ENCODE measurements at places on chromosomes 3 and 15.

GRCh38 chr15:80608688-80609087, 86.4 kb upstream of the ABHD17C start:
- no peak for DNase-seq

GRCh38 chr3:14780927-14781507, 37.7 kb upstream of the FGD5 start:
- peak; percentile 5 for DNase-seq

- no peak for DNase-seq
Measured at GRCh38 chr15:44573386-44573785, 36.4 kb downstream of the EIF3J start.

DNA sequence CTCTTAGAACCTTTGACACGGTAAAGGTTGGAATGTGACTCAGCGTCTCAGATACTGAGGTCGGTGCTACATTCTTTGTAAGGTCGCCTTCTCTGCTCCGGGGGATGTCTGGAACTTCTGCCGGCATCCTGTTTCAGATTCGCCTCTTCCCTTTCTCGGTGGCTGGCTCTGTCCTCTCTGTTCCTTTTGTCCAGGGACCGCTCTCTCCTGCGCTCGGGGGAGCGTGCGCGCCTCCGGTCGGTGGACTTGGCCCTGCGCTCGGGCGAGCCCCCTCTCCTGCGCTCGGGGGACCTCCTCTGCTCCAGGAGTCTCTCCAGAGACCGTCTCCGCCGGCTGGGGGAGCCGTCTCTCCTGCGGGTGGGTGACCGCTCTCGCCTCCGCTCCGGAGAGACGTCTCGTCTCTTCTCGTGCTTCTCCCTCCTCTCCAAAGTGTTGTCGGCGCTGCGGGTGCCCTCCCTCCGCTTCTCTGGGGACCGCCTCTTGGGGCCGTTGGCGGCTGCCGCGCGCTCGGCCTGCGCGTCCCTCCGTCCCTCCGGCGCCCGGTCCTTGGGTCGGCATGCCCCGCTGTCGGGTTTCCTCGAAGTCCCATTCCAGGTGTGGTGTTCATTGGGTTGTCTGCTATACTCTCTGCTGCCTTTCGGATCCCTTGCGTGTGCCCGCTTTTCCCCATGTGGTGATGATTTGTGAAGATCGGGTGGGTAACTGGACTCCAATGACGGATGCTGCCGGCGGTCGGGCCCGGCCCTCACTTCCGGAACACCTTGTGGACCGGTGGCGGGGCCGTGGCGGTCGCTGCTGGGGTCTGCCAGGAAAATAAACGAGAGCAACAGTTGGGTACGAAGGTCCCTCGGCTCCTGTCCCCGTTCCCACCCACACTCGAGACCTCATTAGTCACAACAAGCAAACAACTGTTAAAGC, 668.8 kb upstream of the ADAMTS9 start:
- DNase-seq: no peak

GRCh38 chr3:49006408-49007067, 653 bp upstream of the WDR6 start:
- peak; percentile 59 for DNase-seq

DNA sequence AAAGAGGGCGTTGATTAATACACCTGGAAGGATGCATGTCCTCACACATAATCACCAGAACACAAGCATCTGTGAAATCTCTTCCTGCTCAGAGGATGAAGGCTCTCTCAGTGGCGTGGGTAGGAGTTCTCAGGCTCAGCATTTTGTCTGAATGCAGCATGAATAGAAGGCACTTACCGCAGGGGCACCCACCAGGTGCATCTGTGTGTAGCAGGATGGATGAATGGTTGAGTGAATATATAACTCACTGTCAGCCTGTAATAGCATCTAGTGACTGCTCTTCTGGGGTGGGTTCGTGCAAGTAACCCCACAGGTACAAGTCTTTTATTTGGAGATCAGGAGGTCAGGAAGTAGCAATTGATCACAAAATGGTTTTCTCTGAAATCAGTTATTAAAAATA, 143.0 kb downstream of the SQOR start:
- no peak for DNase-seq
